ENCODE measurements at places on chromosomes 2 and 18.

DNA sequence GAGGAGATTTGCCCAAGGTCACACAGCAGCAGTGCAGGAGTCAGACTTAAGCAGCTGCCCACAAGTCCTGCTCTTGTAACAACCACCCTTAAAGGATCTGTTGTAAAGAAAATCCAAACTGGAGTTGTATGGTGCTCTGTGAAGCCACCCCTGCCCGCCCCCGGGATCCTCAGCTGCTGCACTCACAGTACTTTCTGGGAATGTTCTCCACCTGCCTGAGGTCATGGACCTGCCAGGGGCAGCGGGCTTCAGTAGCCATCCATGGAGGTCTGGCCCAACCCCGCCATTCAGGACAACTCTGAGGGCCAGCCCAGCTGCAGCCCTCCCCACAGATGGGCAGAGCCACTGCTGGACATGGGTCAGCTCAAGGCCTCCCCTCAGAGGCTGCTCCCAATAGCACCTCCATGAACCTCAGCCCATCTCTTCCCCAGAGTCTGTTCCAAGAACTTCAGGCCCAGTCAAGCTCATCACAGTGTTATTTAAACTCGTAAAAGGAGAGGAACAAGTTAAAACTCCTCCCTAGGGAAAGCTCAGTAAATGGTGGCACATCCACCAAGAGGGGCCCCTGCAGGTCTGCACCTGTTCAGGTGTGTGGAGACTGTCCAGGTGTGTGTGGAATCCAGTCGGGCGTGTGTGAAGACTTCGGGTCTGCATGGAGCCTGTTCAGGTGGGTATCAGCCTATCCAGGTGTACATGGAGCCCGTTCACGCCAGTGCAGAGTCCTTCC is 39.4 kb upstream of the GPC1 start:
- no peak for DNase-seq

DNA sequence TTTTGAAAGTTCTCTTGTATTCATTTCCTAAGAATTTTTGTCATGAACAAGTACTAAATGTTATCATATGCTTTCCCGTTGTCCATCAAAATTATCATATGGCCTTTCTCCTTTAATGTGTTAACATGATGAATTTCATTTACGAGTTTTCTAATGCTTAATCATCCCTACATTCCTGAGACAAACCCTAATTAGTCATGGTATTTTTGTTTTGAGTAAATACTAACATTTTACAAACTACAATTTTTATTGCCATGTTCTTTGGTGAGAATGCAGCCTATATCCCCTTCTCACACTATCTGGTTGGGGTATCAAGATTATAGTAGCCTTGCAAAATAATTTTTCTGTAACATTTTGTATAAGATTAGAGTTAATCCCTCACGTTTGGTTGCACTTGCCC is 14.5 kb downstream of the SMAD2 start:
- DNase-seq, result no peak

GRCh38 chr2:127953128-127953718 is 67.5 kb upstream of the AMMECR1L start:
- DNase-seq, result no peak

DNA sequence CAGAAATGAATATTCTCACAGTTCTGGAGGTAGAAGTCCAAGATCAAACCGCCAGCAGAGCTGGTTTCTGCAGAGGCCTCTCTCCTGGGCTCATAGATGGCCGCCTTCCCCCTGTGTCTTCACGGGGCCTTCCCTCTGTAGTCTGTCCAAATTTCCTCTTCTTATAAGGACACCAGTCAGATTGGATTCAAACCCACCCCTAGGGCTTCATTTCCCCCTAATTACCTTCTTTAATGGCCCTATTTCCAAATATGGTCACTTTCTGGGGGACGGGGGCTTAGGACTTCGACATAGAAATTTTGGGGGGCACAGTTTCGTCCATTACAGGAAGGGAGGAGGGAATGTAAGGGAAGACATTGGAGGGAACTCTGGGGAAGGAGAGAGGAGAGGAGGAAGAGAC is 132.6 kb downstream of the DDX1 start:
- no peak for DNase-seq

GRCh38 chr2:33002863-33003262 is 56.1 kb downstream of the LTBP1 start:
- DNase-seq, result no peak

DNA sequence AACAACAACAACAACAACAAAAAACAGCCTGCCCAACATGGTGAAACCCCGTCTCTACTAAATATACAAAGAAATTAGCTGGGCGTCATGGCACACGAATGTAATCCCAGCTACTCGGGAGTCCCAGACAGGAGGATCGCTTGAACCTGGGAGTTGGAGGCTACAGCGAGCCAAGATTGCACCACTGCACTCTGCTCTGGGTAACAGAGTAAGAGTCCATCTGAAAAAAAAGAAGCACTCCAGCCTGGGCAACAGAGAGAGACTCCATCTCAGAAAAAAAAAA is 344.1 kb upstream of the PLGLB2 start:
- no peak for DNase-seq

Data from DMS53 (cell line).